ENCODE measurements at places on chromosomes 11 and 22.

DNA sequence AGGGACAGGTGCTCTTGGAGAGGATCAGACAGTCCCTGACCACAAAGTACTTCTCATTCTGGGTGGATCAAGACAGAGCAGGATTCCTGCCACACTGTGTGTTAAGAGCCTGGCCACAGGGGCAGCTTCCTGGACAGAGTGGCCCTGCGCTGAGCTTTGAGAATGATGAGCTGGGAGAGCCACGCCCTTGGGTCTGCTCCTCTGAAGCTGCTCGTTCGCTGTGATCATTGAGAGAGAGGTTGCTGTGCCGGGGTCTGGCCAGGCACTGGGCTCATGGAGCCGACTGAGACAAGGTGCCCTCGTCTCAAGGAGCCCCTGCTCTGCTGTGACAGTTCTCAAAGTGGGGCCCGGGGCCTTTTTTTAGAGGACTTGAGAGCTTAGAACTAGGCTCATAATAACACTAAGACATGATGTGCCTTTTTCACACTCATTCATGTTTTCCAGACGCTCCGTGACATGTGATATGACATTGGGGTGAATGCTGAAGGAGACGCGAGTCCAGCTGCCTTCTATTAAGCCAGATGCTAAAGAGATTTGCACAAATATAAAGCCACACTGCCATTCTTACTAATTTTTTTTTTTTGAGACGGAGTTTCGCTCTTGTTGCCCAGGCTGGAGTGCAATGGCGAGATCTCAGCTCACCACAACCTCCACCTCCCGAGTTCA, 1.6 kb upstream of the MFRP start:
- no peaks in the 10 kb centered on the region for H3K36me3 ChIP-seq
- DNase-seq: no peak
- H3K4me3 ChIP-seq: no peak overlapping the region
- no peak overlapping the region for H3K27ac ChIP-seq
- H3K4me1 ChIP-seq: peaks cover 11% of the 10 kb centered on the region

GRCh38 chr11:21401496-21401895, 732.1 kb downstream of the NELL1 start:
- H3K4me1 ChIP-seq: no peaks in the 10 kb centered on the region
- no peaks in the 10 kb centered on the region for H3K36me3 ChIP-seq
- H3K4me3 ChIP-seq: no peak overlapping the region
- no peak overlapping the region for H3K27ac ChIP-seq

DNA sequence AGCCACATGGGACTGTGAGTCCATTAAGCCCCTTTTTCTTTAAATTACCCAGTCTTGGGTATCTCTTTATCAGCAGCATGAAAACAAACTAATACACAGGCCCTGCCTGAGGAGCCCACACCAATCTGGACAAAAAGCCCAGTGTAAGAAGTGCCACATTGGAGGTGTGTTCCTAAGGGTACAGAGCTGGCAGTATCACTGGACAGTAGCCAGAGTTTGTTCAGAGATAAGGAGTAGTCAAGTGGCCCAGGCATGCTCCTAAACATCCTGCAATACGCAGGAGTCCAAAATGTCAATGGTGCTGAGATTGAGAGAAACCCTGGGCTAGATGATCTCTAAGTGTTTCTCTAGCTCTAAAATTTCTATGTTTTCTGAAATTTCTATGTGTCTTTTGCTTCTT, 27.0 kb upstream of the POGLUT3 start:
- no peak for DNase-seq
- H3K27me3 ChIP-seq: no peaks in the 10 kb centered on the region
- no peaks in the 10 kb centered on the region for H3K36me3 ChIP-seq
- H3K4me3 ChIP-seq: no peak overlapping the region
- H3K4me1 ChIP-seq: no peaks in the 10 kb centered on the region

GRCh38 chr11:67613313-67613959, 6.7 kb downstream of the NDUFV1 start:
- H3K4me1 ChIP-seq: peaks cover 41% of the 10 kb centered on the region
- H3K27ac ChIP-seq: peak overlapping the region; percentile 99
- H3K27me3 ChIP-seq: no peaks in the 10 kb centered on the region
- peaks cover 27% of the 10 kb centered on the region for H3K36me3 ChIP-seq
- no peak for DNase-seq

DNA sequence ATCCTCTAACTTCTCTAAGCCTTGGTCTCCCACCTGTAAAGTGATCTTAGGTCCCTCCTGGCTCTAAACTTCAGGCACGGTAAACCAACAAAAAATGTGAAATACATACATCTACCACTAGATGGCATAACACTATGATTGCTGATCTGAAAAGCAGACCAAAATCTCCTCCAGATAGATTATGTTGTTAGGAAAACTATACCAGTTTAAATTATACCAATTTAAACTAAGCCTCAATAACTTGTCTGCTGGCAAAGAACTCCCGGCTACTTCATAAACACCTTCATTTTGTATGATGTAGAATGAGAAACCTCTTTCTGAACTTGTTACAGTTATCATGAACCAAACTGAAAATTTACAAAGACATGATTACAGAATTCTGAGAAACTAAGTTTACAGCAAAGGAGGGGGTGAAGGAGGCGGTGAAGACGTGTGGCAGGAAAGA, 85.9 kb downstream of the SBF2 start:
- H3K4me1 ChIP-seq: no peaks in the 10 kb centered on the region
- DNase-seq: no peak
- no peak overlapping the region for H3K4me3 ChIP-seq
- H3K27ac ChIP-seq: no peak overlapping the region
- peaks cover 2% of the 10 kb centered on the region for H3K36me3 ChIP-seq
- H3K27me3 ChIP-seq: peaks cover 13% of the 10 kb centered on the region

GRCh38 chr11:72712168-72712751, 38.0 kb upstream of the PDE2A start:
- no peak for DNase-seq
- no peaks in the 10 kb centered on the region for H3K27me3 ChIP-seq
- peaks cover 23% of the 10 kb centered on the region for H3K36me3 ChIP-seq
- peaks cover 10% of the 10 kb centered on the region for H3K4me1 ChIP-seq
- no peak overlapping the region for H3K4me3 ChIP-seq

DNA sequence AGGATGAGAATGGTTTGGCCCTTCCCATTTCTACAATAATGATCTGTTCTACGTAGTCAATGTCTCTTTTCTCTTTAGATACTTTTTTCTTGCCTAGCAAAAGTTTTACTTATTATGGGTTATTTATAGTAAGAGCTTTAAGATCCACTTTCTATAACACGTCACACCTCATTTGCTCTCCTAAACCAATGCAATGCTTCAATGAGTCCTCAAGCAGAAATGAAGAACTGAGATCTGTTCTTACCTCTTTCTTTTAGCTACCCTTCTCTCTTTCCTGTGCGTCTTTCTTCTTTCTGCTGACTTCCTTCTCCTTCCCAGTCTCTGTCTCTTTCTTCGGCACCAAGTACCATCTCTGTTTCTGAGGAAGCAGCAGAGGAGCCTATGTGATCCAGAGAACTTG, 61.8 kb downstream of the SNX19 start:
- H3K36me3 ChIP-seq: no peaks in the 10 kb centered on the region
- H3K27ac ChIP-seq: no peak overlapping the region
- peaks cover 12% of the 10 kb centered on the region for H3K27me3 ChIP-seq
- no peak overlapping the region for H3K4me3 ChIP-seq

GRCh38 chr11:60396799-60397198, 540 bp downstream of the MS4A14 start:
- no peaks in the 10 kb centered on the region for H3K4me1 ChIP-seq
- H3K27me3 ChIP-seq: peaks cover 5% of the 10 kb centered on the region
- no peak for DNase-seq
- H3K4me3 ChIP-seq: no peak overlapping the region

Measured in activated CD4-positive, alpha-beta T cell treated with anti-CD3 and anti-CD28 coated beads, Interleukin-2, amount 10 ng/mL, durations not matched to agents 7 days and 5 days (primary cell).